ENCODE measurements at places on chromosomes 7 and 10.

DNA sequence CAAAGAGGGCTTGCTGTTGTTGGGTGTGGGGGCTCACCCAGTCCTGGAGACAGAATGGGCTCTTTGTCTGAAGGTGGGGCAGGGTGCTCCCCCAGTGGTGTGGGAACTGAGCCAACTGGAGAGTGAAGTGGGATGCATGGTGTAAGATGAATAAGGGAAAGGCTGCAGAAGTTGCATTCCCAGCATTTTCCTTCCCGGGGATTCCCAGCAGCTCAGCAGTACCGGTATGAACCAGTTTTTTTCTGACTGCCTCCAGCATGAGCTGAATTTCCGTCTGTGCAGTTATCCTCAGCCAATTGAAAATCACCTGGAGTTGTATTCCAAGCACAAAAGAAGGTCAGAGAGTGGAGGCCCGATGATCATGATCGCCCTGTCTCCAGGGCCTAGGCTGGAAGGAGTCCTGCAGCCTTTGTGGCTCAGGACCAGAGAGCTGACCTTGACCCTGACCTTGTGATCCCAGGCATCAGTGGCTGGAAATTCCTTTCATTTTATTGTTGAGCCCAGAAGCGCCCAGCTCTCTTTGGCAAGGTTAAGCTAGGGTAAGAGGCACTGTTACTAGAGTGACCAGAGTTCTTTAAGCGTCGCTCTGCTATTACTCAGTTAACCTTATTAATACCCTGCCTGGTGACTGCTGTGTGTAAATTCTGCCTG, 33.4 kb downstream of the OGDH start:
- DNase-seq: peak; percentile 36

DNA sequence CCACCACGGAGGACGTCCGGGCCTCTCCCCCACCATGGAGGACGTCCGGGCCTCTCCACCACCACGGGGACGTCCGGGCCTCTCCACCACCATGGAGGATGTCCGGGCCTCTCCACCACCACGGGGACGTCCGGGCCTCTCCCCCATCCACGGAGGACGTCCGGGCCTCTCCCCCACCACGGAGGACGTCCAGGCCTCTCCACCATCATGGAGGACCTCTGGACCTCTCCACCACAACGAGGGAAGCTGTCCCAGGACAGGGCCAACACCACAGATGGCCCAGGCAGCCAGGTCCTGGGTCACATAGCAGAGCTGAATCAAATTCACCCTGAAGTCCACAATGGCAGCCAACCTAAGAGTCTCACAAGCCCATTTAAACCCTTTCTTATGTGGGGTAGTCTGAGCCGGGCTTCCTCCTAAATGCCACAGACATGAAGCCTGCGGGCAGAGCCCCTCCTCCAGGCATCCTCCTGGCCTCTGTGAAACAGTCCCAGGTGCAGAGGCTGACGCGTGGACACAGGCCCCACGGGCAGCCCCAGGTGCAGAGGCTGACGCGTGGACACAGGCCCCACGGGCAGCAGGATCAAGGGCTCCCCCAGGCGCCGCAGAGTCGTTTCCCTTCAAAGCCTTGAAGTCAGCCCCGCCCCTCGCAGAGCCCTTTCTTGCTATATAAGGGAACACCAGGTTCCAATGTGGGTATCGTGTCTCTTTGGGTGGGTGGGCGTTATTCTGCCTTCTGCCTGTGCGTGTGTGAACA, 47.0 kb downstream of the FOXL3 start:
- DNase-seq: no peak

GRCh38 chr7:78261302-78261701, 462.7 kb downstream of the PHTF2 start:
- DNase-seq: no peak

GRCh38 chr10:58451193-58451889, 61.3 kb upstream of the BICC1 start:
- DNase-seq: no peak

DNA sequence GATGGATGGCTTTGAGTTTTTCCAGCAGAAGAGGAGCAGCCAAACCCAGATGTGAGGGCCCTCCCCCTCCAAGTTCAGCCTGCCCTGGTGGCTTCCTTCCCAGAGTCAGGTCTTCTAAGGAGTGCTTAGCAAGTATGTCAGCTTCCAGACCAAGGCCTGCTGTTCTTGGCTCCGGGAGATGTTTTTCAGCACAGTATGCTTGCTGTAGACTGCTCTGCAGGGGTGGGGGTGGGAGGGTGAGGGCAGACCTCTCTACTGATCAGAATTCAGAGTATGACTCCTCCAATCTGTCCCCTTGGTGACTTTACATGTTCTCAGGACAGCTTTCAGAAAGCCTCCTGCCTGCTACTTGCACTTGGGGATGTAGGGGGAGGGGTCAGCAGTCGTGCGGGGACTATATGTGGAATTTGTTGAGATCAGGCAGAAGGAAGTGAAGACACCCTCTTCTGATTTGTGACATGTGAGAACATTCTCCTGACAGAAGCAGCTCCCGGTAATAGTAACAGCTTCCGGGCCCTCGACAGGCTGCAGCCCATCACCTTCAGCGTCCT, 516.4 kb upstream of the ZMIZ1 start:
- DNase-seq: peak; percentile 71

DNA sequence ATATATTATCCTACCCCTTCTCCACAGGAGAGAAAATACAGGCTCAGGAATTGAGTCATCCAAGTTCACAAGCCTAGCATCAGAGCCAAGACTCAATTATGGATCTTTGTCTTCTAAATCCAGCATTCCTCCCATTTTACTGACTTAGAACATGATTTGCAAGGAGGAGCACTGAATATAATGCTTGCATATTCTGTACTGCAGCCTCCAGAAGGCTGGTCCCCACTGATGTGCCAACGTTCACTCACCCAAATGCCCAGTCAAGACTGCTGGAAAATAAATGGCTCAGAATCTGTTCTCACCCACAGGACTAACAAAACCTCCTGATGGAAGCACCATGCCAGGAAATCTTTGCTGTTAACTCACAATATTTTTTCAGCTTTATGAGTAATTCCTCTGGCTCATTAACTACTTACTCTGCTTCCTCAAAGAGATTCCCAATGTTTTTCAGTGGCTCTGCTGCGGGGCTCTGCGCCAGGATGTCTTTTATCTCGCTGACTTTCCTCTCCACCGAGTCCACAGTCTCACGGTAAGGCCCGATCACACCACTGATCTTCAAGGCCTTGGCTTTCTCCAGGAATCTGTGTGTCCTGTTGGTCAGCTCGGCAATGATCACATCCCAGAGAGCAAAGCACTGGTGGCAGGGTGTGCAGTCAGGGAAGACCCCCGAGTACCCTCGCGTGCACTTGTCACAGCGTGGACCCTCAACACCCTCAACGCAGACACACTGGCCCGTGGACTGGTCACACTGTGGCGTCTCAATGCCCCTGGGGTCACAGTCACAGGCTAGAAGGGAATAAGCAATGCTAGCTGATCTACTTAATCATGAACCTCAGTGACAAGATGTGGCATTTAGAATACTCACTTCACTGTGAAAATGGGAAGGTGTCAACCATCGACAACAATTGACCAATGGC, 48.8 kb downstream of the DLD start:
- DNase-seq: peak; percentile 71

- DNase-seq: no peak
Observed at GRCh38 chr7:66050990-66051448, 24.6 kb upstream of the ASL start.

GRCh38 chr10:104349623-104350126, 4.0 kb upstream of the CFAP58 start:
- DNase-seq: no peak

DNA sequence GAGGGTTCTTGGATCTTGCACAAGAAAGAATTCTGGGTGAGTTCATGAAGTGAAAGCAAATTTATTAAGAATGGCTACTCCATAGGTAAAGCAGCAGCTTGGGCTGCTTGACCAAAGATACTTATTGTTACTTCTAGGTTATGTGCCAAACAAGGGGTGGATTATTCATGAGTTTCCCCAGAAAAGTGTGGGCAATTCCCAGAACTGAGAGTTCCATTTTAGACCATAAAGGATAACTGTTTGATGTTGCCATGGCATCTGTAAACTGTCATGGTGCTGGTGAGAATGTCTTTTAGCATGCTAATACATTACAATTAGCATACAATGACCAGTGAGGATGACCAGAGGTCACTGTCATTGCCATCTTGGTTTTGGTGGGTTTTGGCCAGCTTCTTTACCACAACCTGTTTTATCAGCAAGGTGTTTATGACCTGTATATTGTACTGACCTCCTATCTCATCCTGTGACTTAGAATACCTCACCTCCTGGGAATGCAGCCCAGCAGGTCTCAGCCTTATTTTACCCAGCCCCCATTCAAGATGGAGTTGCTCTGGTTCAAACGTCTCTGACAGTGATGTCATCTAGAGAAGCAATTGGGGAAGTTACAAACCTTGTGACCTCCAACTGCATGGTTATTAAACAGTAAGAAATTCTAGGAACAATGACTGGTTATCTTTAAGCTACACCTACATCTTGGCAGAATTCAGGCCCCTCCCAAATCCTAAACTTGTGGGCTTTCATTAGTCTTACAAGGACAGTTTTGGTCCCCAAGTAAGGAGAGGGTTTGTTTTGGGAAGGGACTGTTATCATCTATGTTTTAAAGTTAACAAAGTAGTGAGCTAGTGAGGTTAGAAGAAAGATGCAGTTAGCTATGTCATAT, 48.0 kb upstream of the INHBA start:
- DNase-seq: no peak

GRCh38 chr10:52249850-52250395, 64.2 kb upstream of the DKK1 start:
- no peak for DNase-seq

DNA sequence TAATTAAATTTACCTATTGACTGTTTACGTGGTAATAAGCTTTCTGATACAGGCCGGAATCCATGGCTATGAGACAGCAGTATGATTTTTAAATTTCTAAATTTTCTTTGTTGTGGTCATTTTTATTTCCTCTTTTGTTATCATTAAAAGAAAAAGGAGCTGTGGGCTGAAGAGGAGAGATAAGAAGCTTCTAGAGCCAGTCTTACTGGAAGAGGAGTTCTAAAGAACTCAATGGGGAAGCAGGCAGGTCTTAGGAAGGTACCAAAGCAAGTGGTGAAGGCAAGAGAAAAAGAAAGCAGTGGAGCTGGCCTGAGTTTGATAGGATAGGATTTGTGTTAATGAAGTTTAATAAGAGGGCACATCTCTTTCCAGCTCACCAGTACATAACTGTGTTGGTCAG, 1187.8 kb downstream of the CNTNAP2 start:
- no peak for DNase-seq

- no peak for DNase-seq
Observed at GRCh38 chr10:7583626-7584025, 83.1 kb downstream of the ITIH5 start.

DNA sequence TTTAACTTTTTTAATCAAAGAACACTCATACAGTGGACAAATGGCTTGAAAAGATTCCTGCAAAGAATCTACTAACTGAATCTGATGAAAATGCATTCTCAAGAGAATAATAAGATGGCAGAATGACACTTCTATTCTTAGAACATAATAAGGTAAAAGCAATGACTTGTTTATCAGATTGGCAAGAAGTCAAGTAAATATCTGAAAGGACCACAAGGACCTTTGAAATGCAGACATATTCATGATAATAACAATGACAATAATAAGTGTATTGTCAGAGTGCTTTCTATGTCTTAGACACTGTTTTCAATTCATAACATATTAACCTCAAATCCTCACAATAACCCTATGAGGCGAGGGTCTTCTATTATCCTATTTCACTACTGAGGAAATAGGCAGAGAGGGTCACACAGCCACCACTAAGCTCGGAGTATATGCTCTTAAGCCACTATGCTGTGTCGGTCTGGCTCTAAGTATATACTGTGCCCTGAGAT, 10.6 kb downstream of the HACD1 start:
- no peak for DNase-seq

- DNase-seq: peak; percentile 44
Observed at GRCh38 chr10:89342206-89342958, 14.6 kb downstream of the IFIT3 start.

DNA sequence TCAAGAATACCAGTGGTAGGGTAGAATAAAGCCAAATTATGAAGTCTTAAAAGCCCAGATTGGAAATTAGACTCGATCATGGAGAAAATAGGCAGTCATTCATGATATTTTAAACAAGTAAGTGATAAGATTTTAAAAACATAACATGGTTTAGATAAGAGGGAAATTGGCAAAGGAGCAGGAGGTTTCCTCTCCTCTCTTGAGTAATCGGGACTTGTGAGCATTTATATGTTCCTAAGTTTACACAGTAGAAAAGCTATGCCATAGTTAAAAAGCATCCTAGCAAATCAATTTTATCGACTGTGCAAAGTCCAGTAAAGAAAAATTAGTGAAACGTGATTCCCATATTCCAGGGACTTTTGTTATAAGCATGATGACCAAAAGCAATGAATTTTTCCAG, 313.2 kb downstream of the AHR start:
- no peak for DNase-seq

GRCh38 chr10:91700273-91700672, 67.4 kb upstream of the PPP1R3C start:
- DNase-seq: no peak

DNA sequence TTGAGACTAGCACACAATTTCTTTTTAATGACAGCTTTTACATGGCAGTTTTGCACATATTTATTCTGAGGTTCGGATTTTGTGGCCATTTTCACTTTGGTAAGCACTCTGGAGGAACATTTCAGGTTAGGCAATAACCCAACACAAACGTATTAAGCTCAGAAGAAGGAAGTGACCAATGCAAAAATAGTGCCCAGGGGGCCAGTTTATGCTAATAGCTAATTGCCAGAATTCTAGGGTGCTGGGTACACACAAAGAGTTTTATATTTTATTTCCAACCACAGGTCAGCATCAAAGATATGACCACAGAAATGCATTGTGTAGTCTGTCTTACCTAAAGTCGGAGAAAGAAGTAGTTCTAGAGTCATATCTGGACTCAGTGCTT, 8.4 kb upstream of the AGR2 start:
- no peak for DNase-seq

GRCh38 chr7:100419660-100420226, 8.8 kb downstream of the ZCWPW1 start:
- no peak for DNase-seq

- no peak for DNase-seq
Observed at GRCh38 chr7:93298671-93299070, 66.5 kb downstream of the VPS50 start.
